Immature natural killer cell (primary cell): ENCODE measurements at places on chromosomes 6 and 20.
A peak's percentile ranks its signal among the peaks of the same experiment; 100 is the strongest.

GRCh38 chr6:35368038-35368887 is 25.9 kb downstream of the PPARD start:
- DNase-seq, result no peak

DNA sequence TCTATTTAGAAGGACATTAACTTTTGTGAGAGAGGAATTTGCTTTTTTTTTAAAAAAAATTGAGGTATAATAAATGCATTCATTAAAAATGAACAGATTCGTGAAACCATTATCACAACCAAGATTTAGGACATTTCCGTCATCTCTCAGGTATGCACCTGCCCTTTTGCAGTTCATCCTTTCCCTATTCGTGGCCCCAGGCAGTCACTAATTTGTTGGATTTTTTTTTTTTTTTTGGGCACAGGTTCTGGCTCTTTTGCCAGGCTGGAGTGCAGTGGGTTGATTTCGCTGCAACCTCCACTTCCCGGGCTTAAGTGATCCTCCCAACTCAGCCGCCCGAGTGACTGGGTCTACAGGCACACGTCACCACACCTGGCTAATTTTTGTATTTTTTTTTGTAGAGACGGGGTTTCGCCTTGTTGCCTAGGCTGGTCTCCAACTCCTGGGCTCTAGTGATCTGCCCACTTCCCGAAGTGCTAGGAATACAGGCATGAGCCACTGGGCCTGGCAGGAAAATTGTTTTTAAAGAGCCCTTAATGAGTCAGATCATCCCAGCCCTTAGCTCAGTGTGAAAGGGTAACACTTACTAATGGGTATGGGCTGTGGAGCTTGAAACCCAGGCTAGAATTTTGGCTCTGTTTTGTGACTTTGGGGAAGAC is 9.2 kb downstream of the PHF3 start:
- no peak for DNase-seq

- DNase-seq, result no peak
Observed at GRCh38 chr20:51322164-51322707, 220.3 kb downstream of the NFATC2 start.

DNA sequence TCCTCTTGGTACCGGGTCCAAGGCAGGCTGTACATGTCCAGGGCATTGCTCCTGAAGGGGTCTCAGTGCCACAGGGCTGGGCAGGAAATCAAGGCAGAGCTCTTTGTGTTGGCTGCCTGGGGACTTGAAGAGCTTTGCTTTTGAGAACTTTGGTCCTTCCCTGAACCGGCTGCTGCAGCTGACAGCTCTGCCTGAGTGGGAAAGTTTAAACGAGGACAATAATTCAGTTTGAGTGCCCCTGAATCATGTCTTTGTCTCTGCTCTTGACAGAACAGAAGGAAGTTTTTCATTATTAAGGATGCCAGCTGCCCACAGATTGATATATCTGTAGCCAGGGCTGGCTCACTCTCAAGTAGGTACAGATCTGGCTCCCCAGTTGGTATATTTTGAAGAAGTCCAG is 56.1 kb downstream of the ANKRD6 start:
- DNase-seq, result no peak

GRCh38 chr20:50368813-50369224 is 141.4 kb upstream of the PTPN1 start:
- DNase-seq, result no peak

GRCh38 chr6:170130201-170130621 is 160.7 kb downstream of the DLL1 start:
- DNase-seq, result no peak

GRCh38 chr6:27290065-27290849 is 21.8 kb downstream of the POM121L2 start:
- no peak for DNase-seq

DNA sequence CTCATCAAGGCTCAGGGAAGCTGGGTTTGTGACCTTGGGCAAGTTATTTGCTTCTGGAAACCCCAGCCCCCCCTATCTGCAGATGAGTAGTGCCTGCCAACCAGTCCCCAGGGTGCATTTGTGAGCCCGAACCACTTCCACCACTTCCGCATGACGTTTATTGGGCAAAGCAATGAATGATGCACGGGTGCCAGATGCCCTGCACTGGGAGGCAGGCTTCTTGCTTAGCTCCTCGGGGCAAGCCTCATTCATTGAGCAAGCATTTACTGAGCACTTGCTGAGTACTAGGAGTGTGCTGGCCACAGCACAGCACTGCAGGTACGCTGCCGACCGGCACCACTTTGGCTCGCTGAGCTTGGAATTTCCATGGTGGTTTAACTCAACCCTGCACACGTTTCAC is 60.2 kb downstream of the GNAS-AS1 start:
- no peak for DNase-seq

GRCh38 chr20:24096264-24096663 is 107.7 kb upstream of the GGTLC1 start:
- DNase-seq, result no peak

DNA sequence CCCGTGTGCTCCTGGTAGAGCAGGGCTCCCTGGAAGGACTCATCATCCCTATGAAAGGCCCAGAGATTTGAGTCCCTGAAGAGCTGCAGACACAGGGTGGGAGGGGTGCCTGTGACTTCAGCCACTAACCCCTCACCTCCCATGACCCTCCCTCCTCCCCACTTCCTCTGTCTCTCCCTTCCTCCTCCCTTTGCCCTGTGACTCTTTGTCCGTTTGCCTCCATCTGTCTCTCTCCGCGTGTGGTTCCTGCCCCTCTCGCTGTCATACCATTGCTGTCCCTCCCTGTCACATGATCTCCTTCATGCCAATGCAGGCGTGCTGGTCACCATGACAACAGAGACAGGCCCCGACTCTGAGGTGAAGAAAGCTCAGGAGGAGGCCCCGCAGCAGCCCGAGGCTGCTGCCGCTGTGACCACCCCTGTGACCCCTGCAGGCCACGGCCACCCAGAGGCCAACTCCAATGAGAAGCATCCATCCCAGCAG is 19.0 kb downstream of the EPB41L1 start:
- DNase-seq, result peak; percentile 13

DNA sequence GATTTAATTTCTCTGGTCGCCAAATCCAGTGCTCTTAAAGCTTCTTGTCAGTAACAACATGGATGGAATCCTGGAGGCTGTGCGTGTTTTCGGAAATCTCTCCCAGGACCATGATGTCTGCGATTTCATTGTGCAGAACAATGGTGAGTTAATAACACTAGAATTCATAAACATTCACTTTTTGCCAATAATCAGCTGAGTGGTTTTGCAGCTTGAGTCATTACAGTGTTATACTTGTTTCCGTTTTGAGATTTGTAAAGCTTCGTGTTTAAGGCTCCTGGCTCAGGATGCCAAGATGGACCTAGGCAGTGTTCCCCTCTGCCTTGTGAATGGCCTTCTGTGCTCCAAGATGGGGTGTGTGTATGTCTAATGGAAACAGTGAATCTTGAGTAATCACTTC is 113.8 kb downstream of the ARMC2 start:
- no peak for DNase-seq

DNA sequence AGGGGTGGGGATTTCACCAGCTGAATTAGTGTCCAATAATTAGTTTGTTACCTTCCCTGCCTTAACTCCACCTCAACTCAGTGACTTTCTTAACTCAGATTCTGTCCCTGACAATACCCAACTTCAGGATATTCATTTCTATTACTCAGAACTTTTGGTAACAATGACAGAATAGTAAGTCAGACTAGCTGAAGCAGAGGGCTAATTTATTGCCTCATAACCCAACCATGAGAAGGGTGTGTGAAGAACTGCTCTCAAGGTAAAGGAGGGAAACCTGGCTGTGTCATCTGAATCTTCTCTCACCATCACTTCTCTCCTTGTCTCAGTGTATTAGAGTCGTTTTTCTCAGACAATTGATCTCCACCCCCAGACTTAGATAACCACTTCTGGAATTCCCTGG is 1.2 kb upstream of the PI3 start:
- no peak for DNase-seq
